RPMI8226 (cell line): ENCODE measurements at places on chromosomes 2 and 18.

GRCh38 chr2:16973586-16974286 is 308.1 kb upstream of the CYRIA start:
- DNase-seq: peak; percentile 15

- DNase-seq: no peak
These were observed 2.1 kb downstream of the MLPH start for GRCh38 chr2:237488901-237489860.

- DNase-seq: no peak
These were observed 90.7 kb upstream of the CTDP1 start for GRCh38 chr18:79588636-79589481.

- DNase-seq: no peak
These were observed 11.1 kb downstream of the BMP10 start for GRCh38 chr2:68860111-68860510.
